ENCODE measurements at places on chromosomes 13 and 19.

GRCh38 chr19:52959613-52960295 lies 2.9 kb downstream of the ZNF816 start:
- DNase-seq = no peak

GRCh38 chr13:114005206-114005724 lies 31.4 kb upstream of the C13orf46 start:
- no peak for DNase-seq

GRCh38 chr13:32474999-32475792 lies 47.3 kb upstream of the N4BP2L1 start:
- DNase-seq = no peak

- DNase-seq = no peak
Measured at GRCh38 chr13:44465318-44465717, 91.7 kb downstream of the SERP2 start.

GRCh38 chr13:112959701-112960542 lies 9.1 kb upstream of the MCF2L start:
- DNase-seq = no peak

GRCh38 chr13:110888390-110888789 lies 26.5 kb downstream of the ANKRD10 start:
- no peak for DNase-seq

- DNase-seq = peak; percentile 47
Measured at GRCh38 chr19:35509018-35509652, 4.3 kb downstream of the DMKN start.

GRCh38 chr13:67318860-67319259 lies 88.7 kb upstream of the PCDH9 start:
- DNase-seq = no peak

GRCh38 chr13:76829572-76830327 lies 56.5 kb downstream of the KCTD12 start:
- DNase-seq = no peak

DNA sequence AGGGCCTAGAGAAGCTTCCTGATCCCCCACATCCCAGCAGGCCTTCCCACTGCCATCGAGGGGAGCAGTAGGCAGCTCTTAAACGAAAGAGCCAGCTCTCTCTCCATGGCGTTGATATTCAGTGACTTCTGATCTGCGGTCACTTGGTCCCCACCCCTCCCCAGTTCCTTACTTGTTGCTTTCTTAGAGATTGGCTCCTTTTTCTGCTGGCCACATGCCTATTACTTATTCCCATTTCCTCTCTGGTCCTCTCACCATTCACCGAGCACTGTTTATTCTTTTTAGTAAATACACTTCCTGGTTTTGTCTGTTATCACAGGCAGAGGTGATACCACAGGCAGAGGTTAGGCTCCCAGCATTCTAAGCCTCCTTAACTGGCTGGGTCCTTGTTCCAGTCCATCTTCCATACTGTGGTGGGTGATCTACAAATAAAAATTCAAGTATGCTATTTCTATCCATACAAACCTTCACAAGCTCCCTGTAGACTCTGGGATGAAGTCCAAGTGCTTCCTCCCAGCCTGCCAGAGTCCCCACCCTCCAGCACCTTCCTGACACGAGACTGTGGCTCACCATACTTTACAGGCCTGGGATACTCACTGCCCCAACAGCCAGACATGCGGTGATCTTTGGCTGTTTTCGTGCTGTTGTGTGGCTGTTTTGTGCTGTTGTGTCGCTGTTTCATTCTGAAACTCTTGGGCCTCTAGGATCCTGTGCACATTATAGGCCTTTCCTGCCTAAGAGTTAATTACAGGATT lies 315.9 kb downstream of the ATP8A2 start:
- DNase-seq = no peak
